ENCODE measurements at places on chromosomes 1 and 21.

DNA sequence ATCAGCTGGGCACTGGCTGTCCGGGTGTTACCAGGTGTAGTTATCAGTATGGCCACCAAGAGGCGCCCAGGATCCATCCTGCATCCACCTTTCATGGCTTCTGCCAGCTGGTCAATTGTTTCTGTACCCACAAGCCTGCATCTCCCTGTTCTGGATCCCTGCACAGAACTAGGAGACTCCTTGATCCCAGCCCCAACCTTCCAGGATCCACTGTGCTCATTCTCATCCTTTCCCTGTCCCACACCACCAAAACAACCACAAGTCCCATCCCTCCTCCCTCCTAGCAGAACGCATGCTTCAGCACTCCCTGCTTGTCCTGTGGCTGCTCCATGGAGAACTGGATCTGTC lies 27.2 kb upstream of the FOXE3 start:
- DNase-seq, result peak; percentile 65

DNA sequence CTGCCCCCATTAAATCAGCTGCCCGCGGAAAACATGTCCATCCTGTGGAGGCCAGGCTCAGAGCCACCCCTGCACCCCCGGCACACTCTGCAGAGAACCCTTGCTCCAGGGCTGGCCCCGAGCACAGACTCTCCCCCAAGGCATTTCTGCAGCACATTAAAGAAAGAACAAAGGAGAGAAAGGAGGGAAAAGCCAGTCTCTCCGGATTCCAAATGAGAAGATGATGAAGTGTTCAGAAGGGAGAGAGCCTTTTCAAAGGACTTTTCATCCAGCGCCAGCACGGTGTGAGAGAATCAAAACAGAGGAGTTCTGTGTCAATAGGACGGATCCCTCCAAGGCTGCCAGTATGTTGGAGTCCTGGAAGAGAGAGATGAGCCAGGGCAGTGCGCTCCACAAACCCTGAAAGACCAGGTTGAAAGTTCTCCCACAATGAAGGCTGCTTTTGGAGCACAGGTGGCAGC lies 498.3 kb downstream of the NPHP4 start:
- DNase-seq, result no peak

- no peak for DNase-seq
These were observed 59.7 kb upstream of the TNFSF4 start for GRCh38 chr1:173266841-173267240.

- no peak for DNase-seq
These were observed 9.8 kb upstream of the RAB42 start for GRCh38 chr1:28582248-28582615.

DNA sequence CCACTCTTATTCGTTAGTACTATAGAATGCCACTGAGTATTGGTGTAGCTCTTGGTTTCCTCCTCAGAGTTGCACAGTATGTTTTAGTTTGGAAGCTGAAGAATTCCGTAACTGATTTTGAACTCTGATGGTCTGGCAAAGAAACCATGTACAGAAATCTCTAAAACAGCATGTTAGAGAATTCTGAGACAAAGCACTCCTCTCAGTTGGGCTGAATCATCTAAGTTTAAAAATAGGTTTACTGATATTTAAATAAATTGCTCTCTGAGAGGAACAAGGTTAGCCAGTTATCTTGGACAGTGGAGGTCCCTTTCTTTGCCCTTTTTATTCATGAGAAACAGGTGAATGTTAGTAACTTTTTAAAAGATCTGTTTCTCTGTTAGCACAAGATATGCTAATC lies 43.8 kb downstream of the NCF2 start:
- no peak for DNase-seq

DNA sequence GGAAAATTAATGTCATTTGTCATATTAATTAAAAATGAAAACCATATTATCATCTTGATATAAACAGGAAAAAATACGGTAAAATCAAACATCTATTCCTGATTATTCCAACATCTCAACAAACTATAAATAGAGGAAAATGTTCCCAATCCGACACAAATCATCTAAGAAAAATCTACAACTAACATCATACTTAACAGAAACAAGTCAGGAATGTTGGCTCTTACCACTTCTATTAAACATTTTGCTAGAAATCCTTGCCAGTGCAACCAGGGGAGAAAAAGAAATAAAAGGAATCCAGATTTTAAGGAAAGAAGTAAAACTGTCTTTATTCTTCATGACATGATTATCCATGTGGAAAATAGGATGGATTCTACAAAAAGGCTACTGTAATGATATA lies 77.0 kb upstream of the IRF2BP2 start:
- DNase-seq, result no peak

- DNase-seq, result no peak
These were observed 20.3 kb upstream of the FNBP1L start for GRCh38 chr1:93427656-93428055.

GRCh38 chr1:186799689-186800054 lies 29.1 kb upstream of the PLA2G4A start:
- no peak for DNase-seq

DNA sequence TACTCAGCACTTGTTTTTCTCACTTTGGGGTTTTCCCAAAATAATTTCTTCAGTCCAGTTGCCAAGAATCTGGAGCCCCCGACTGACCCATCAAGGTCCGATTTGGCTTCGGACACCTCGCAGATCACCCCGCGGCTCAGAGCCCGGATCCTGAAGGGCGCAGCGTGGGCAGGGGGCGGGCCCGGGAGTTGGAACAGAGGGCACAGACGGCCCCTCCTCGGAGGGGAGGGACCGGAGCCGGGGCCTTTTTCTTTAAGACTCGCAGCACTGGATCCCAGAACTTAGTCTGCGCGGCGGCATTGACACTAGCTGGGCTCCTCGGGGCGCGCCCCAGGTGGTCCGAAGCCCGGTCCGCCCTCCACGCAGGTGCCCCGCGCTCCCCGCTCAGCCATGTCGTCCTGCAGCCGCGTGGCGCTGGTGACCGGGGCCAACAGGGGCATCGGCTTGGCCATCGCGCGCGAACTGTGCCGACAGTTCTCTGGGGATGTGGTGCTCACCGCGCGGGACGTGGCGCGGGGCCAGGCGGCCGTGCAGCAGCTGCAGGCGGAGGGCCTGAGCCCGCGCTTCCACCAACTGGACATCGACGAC lies at the start of gene CBR3:
Gene CBR3 (plus strand): TSS at position 277 of the 588 bp plus-strand sequence. CDS start 114 bp downstream, at position 391.
- DNase-seq, result peak; percentile 72

Data from H54 (cell line).